ENCODE measurements at places on chromosomes 1 and 21.

DNA sequence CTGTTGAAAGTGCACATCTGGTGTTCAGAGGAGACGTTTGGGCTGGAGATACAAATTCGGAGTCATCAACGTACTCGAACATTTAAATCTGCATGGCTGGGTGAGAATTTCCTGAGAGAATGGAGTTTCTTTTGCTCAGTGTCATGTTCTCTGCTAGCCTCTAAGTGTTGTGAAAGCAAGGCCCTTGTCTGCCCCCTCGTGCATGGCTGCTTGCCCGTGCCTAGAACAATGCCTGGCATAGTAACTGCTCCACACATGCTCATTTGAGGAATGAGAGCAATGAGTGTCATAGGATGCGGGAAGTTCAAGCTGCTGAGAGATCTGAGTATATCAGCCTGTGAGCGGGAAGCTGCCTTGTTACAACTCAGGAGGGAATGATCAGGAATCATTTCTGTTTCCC, 171.1 kb upstream of the CSF3R start:
- peak; percentile 87 for DNase-seq

- no peak for DNase-seq
Observed at GRCh38 chr1:38690790-38691449, 168.7 kb downstream of the RRAGC start.

DNA sequence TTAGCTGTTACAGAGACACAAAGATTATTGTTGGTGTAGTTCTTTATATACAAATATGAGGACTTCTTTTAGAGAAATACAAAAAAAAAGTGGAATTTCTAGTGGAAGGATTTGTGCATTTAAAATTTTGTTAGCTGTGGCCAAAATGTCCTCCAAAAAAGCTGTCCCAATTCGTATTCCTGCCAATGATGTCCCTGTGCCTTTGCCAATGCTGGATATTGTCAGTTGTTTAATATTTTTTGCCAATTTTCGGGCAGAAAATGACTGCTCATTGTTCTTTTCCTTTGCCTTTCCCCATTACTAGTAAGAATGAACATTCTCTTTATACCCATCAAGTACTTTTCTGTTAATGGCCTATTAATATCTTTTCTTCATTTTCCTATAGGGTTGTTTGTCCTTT, 110.0 kb upstream of the HOOK1 start:
- no peak for DNase-seq

DNA sequence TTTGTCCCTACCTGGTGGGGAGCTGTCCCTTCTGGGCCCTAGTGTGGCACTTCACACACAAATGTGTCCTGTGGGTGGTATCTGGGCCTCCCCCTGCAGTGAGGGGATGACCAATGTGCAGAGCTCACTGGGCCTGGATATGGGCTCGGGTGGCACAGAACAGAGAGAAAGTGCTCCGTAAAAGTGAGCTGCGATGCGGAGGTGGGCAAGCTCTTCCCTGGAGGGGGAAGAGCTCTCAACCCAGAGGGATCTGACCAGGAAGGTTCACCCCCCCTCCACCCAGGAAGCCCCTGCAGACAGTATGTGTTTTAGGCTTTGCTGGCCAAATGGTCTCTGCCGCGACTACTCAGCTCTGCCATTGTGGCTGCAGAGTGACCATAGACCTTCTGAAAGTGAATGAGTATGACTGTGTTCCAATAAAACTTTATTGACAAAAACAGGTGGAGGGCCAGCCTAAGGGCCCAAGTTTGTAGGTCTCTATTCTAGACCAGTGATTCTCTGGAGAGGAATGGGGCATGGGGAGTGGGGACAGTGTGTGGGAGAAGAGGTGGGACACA, 8.6 kb upstream of the ITGB2 start:
- DNase-seq = no peak

DNA sequence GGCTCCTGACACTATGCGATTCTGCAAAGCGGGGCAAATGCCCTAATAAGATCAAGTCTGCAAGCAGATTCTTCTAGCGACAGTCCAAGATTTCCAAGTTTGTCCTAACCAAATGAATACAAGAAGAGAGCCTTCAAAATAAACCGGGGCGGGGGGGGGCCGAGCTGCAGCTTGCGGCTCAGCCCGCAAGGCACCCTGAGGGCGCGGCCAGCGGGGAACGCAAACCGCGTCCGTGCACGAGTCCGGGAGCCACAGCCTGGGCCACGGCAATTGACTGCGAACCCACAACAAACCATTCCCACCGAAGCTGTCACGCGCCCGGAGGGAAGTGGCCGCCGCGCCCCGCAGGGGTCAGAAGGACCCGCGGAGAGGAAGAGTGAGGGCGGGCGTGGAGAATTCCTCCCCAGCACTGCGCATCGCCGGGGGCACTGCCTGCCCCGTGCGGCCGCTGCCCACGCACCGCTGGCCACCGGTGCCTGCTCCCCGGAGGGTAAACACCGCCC, 687 bp downstream of the TGFBR3 start:
- DNase-seq = no peak

DNA sequence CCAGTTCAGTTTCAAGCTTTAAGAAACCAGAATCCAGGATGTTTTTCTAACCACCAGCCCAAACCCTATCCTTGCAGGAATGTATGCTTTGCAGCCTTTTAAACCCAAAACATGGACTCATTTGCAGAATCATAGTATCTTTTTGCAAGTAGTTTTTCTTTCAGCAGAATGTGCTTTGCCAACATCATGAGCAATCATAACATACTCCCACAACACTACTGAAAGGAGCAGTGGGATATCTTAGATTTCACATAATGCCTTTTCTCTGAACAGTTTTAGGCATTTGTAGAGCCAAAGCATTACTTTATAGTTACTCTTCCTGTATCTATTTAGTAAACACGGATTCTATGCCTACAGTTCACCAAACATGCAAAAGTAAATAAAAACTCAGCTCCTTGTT, 10.0 kb upstream of the SH2D2A start:
- no peak for DNase-seq

GRCh38 chr1:65722461-65722860, 70.2 kb upstream of the PDE4B start:
- no peak for DNase-seq

GRCh38 chr1:245182028-245182427, 27.2 kb downstream of the KIF26B start:
- DNase-seq = no peak

GRCh38 chr1:234921266-234922062, 207.2 kb downstream of the TOMM20 start:
- DNase-seq = no peak

DNA sequence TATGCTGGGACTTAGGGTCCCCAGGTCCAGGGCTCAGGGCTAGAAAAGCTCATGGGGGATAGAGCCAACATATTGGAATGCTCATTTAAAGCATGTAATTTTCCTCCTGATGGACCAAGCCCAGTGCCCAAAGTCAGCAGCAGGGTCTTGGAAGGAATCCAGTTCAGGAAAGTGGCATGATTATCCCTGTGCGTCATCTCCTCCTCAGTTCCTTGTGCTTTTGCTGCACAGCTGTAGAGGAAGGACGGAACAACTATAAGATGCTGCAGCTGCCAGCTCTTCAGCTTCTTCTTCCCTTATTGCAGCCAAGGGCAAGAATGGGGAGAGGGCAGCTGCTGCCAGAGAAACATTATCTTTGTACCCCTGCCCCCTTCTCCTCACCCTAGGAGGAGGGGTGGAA, 58.4 kb downstream of the OVGP1 start:
- DNase-seq = peak; percentile 84

- DNase-seq = no peak
Observed at GRCh38 chr1:59061876-59062275, 235.0 kb upstream of the FGGY start.

- DNase-seq = no peak
Observed at GRCh38 chr1:210125143-210125542, 107.5 kb upstream of the SERTAD4 start.

GRCh38 chr1:223520200-223520599, 127.0 kb downstream of the CCDC185 start:
- no peak for DNase-seq

DNA sequence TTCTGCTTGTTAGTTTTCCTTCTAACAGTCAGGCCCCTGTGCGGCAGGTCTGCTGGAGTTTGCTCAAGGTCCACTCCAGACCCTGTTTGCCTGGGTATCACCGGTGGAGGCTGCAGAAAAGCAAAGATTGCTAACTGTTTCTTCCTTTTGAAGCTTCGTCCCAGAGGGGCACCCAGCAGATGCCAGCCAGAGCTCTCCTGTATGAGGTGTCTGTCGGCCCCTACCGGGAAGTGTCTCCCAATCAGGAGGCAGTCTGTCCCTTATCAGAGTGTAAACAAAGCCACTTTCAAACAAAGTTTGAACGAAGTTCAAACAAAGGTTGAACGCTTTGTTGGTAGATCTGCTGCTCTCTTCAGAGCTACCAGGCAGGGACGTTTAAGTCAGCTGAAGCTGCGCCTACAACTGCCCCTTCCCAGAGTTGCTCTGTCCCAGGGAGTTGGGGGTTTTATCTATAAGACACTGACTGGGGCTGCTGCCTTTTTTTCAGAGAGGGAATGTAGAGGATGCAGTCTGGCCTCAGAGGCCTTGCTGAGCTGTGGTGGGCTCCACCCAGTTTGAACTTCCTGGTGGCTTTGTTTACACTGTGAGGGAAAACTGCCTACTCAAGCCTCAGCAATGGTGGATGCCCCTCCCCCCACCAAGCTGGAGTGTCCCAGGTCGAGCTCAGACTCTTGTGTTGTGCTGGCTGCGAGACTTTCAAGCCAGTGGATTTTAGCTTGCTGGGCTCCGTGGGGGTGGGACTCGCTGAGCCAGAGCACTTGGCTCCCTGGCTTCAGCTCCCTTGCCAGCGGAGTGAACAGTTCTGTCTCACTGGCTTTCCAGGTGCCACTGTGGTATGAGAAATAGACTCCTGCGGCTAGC, 401.8 kb downstream of the SRGAP2C start:
- DNase-seq = no peak

- DNase-seq = no peak
Observed at GRCh38 chr1:218971156-218971555, 202.5 kb upstream of the LYPLAL1 start.

DNA sequence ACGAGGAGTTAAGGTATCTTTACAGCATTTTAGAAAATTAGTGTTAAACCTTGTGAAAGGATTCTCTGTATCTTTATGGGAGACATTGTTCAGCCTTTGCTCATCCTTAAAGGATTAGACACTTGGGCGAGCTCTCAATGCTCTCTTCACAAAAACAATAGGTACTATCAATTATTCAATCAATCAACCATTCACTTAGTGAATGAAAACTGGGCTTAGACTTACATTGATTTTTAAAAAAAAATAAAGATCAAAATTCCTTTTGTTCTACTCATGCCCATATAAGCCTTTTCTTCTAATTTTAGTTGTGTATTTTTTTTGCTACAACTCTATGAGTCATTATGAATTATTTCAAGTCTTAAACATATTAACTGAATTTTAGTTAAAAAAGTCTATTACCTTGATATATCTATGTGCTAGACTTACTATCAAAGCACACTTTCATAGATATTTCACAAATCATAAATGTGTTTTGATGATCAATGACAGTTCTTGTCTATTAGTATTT, 181.2 kb downstream of the DPYD start:
- DNase-seq = no peak

DNA sequence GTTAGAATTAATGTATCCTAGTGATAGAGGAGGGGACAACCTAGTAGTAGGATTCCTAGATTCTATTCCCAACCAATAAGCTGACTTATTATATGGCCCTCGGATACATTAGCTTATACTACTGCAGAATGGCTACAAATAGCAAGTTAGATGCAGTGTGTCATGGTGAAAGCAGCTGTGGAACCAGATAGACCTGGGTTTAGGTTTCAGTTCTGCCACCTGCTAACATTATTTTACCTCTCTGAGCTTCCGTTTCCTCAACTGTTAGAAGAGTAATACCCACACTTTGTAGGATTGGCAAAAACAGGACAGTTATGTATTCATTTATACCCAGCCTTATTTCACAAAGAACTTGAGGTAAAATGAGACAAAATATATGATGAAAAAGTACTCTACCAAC, 21.6 kb upstream of the MAGOH start:
- no peak for DNase-seq

- DNase-seq = no peak
Observed at GRCh38 chr1:39729030-39729429, 9.7 kb upstream of the PPIE start.

DNA sequence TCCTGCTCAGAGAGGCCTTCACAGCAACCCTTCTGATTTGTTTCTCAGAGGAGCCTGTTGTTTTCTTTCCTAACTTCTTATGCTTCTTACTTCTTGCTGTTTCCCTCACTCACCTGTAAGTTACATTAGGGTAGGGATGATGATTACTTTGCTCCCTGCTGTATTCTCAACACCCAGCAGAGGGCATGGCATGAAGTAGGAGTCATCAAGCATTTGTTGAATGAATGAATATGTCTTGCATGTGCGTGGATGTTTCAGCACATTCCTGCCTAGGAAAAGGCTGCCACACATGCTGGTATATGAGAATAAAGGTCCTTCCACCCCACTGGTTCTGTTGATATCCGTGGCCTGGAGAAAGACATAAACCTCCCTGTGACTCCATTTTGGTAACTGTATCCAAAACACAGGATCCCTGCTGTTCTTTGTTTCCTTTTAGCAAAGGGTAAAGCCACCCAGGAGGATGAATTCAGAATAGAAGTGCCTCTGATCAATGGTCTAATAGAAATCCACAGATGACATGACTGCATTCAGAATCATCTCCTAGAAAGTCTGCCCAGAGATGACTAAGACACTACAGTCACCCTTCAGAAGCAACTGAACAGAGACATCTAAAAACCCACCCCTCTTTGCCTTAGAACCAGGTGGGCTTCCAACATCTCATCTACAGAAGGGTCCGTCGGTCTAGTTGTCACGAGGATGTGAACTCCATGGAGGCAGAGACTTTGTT, 168.8 kb downstream of the ZSCAN20 start:
- DNase-seq = no peak

- no peak for DNase-seq
Observed at GRCh38 chr1:200627575-200628222, 7.1 kb upstream of the KIF14 start.

- peak; percentile 89 for DNase-seq
Observed at GRCh38 chr1:34162852-34163766, 1.9 kb downstream of the CSMD2 start.

DNA sequence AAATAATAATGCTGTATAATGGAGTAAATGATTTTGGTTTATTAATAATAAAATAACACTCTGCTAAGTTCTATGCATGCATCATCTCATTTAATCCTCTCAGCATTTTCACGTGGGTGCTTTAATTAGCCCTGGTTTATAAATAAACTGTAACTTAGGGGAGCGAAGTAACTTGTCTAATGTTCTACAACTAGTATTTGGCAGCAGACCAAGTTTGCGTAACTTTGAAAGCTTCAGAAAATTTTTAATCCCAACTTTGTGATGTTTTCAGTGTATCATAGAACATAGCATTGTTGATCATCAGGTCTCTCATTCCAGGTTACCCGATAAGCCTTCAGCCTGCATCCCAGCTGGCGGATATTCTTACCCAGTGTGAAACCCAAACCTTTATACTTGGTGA, 322.4 kb upstream of the SGIP1 start:
- DNase-seq = no peak

- no peak for DNase-seq
Observed at GRCh38 chr1:10659646-10660540, 136.6 kb downstream of the CASZ1 start.

GRCh38 chr1:156727492-156727891, 777 bp upstream of the METTL25B start:
- DNase-seq = no peak

Data from DMS79 treated with DMSO at 0.1 percent for 48 hours (cell line).